ENCODE measurements at places on chromosomes 2 and 18.

GRCh38 chr2:173232956-173233744 is 121.5 kb upstream of the CDCA7 start:
- DNase-seq: no peak

DNA sequence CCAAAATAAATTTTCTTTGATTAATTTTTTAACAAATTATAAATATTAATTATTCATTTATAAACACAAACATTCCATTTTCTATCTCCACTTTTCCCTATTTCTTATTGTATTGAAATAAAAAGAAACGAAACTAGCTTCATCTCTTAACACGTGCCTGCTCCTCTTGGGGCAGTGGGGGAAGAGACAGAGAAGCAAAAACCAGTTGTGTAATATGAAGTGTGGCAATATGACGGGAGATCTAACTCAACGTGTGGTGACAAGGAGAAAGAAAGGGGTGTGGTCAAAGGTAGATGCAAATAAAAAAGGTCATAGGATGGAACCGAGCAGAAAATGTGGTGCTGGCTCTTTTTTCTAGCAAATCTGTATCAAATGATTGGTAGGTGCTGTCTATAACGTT is 106.9 kb upstream of the SLC8A1 start:
- DNase-seq: no peak

- DNase-seq: no peak
Observed at GRCh38 chr2:217740756-217741155, 262.0 kb downstream of the TNS1 start.

GRCh38 chr2:68850524-68850923 is 20.7 kb downstream of the BMP10 start:
- no peak for DNase-seq

All from NCI-H1694 (cell line).